ENCODE measurements at places on chromosomes 7 and 10.

- DNase-seq: no peak
These were observed 726.8 kb downstream of the GRM8 start for GRCh38 chr7:126525906-126526305.

DNA sequence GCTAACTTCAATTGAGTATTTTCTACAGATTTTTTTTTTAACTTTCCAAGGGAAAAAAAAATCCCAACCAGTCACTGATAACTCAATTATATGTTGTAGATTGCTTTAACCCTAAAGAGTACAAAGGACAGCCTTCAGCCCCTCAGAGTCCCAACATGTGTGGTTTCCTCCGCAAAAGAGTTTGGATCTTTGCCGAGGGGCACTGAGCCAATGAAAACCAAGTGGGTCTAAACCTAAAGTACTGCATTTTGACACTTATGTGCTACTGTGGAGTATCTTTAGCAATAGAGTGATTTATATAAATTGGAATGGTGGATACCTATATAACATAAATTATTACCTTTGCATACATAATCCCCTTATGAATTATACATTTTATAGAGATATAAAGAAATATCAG, 91.5 kb downstream of the SEMA3D start:
- DNase-seq: no peak

GRCh38 chr10:110512461-110513187, 14.9 kb downstream of the DUSP5 start:
- peak; percentile 28 for DNase-seq

GRCh38 chr7:42344198-42344755, 107.3 kb upstream of the GLI3 start:
- no peak for DNase-seq

GRCh38 chr10:34256216-34256615, 558.9 kb downstream of the PARD3 start:
- DNase-seq: no peak

- DNase-seq: no peak
These were observed 70.4 kb downstream of the TCF7L2 start for GRCh38 chr10:113020475-113020753.

All from hematopoietic multipotent progenitor cell treated with erythropoietin and hydrocortisone succinate and interleukin-3 and kit ligand, for 4 days (in vitro differentiated cells).